ENCODE measurements at places on chromosomes 5 and 9.
A peak's percentile ranks its signal among the peaks of the same experiment; 100 is the strongest.

GRCh38 chr5:82991678-82992323 lies 85.4 kb downstream of the TMEM167A start:
- no peak for DNase-seq

DNA sequence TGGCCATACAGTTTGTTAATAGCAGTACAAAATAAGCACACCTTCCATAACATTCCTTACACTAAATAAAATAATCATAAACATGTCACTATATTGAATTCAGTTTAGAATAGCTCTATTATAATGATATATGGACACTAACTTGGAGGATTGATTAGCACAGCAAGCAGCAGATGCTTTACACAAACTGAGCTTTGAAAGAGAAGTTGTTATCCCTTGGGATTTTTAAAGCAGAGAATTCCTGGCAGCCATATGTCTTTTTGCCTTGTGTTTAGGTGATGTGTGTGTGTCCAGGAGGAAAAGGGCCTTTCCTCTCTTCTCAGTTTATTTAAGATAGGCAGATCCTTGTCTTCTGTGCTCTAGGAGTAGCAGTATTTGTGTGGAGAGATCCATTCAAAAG lies 232.2 kb upstream of the GRIN3A start:
- no peak for DNase-seq

GRCh38 chr5:62450259-62450658 lies 37.7 kb downstream of the IPO11 start:
- DNase-seq: no peak

DNA sequence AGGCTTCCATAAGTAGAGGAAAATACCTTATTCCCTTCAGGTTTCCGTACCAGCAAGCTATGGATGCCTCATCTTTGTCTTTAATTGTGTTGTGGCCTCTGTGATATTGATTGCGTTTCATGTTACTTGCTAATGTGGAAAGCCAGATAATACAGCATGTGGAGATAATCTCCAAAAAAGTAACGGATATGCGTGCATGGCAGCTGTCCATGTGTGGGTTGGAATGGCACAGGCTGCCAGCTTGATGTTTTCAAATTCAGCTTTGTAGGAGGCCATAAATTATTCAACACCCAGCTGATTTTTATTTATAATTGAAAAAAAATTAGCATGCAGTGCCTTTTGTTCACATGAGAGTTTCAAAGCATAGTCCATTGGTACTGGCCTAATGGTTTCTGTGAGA lies 144.9 kb downstream of the GIN1 start:
- no peak for DNase-seq

DNA sequence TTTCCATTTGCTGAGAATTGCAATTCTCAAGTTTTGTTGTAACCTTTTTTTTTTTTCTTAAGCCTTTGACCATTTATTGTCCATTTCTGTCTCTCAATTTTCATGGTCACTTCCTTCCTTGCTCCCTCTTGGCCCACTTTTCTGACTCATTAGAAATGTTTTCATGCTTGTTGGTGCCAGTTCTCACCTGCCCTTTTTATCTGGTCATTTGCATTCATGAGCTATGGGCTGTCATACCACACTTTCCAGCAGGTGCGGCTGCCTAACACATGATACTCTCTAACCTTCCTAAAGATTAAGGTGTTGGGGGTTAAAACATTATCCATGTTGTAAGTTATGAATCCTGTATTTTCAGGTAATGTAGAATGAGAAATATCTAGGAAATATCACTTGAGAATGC lies 150.5 kb upstream of the TLX3 start:
- DNase-seq: no peak

- DNase-seq: no peak
Observed at GRCh38 chr9:133397895-133398294, 19.9 kb downstream of the REXO4 start.

DNA sequence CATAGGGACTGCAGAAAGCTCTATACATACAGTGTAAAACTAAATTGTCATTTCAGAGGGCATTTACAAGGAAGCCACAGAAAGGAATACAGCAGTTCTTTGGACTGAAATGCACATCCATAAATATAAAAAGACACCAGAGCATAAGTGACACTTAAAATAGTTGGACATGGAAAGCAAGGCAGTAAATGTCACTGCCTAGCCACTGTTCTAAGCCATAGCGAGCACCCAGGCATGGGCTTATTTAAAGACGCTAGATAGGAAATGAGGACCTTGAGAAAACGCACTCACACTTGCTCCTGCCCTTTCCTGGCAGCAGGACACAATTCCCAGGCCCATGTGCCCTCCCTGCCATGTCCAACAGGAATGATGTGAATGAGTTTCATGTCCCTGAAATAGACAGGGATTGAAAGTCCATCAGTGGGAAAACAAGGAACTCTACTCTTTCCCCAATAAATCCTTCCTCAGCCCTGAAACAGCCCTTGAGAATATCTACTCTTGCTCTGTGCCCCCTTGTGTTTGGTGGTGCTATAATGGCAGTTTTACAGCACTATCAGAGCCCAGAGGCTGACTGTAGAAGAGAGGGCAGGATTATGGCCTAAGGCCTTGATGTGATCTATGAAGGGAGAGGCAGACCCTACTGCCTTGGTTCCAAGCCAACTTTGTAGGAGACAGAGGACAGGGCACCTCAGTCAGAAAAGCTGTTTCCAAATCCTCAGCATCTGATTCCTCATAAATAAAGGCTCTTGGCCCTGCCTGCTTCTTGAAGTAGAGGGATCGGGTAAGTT lies 182.9 kb downstream of the SAXO1 start:
- no peak for DNase-seq

- DNase-seq: no peak
Observed at GRCh38 chr9:4798281-4799032, 5.7 kb downstream of the RCL1 start.

DNA sequence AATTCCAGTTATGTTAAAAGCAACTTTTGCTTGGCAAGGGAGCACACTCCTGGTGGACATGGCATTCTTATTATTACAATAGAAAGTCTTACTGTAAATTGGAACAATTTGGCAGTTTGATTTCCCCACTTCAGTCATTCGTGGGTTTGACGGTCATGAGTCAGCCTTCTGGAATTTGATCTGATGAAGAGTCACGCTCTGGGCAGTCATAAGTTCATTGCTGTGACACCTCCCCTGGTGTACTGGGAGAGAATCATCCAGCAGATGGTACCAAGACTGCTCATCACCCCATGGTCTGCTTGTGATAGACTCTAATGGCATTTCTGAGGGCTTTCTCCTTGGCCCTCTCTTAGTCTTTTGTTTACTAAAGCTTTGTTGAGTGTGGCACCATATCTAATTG lies 53.8 kb downstream of the GLRA1 start:
- DNase-seq: no peak

DNA sequence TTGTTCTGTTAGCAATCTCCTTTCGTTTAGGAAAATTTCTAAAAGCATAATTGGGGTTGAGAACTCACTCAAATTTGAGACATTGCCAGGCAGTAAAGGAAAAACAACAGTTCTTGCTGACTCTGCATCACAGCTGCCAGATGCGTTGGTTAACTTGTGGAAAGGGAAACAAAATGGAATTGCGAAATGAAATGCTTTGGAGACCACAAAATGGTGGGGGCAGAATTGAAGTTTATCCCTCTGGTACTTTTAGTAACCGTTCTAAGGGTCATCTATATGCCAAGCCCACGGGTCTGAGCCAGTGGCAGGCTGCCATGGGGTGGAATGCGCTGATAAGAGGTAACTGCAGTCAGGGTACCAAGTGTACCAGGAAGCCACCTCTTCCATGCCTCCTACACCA lies 28.6 kb upstream of the SELENOP start:
- no peak for DNase-seq

- no peak for DNase-seq
Observed at GRCh38 chr5:138653502-138653901, 78.3 kb upstream of the HSPA9 start.

DNA sequence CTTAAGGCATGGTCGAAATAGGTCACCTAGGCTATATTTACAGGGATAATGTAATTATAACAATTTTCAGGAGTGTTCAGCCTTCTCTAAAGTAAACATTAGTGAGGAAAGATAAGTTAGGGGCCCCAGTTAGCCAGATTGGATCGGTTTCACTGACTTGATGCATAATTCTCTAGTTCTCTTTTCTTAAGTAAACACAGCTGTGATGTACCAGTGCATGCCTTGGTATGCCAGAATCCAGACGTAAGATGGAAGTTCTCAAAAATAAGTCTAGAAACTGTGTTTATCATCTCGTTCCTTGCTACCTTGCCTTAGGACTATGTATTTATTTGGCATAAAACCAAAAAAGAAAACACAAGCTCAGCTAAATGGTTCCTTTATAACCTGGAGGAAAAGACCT lies 442.2 kb upstream of the CLINT1 start:
- DNase-seq: no peak

- no peak for DNase-seq
Observed at GRCh38 chr9:114282507-114282906, 40.4 kb upstream of the ORM1 start.

DNA sequence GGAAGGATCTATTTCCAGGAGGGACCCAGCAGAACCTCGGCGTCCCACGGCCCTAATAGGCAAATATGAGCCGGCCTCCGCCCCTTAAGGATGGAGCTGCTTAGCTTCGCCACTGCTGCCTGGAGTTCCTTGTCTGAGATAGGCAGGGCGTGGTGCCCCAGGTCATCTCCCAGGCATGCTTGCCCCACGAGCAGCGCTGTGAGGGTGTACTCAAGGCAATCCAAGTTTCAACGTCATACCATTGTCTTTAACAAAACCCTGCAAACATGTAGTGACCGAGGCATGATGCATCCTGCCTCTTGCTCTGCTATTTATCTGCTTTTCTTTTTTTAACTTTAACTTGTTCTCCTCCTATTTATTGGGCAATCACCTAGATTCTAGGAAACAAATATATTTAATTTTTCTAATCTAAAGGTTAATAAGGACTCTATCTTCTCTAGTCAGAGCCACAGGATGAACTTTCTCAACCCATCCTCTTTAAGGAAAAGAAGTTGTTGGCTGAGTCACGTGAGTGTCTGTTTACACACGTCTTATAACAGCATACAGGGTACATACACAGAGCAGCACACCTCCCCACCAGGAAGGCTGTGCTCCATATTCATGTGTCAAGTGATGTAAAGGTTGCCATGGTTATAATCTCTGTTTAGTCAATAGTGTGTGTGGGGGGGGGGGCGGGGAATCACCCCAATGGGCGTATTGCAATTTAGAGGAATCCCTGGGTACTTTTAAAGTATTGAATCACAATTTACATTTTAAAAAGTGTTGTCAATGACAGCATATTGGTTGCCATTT lies 27.3 kb upstream of the ZSWIM6 start:
- no peak for DNase-seq

DNA sequence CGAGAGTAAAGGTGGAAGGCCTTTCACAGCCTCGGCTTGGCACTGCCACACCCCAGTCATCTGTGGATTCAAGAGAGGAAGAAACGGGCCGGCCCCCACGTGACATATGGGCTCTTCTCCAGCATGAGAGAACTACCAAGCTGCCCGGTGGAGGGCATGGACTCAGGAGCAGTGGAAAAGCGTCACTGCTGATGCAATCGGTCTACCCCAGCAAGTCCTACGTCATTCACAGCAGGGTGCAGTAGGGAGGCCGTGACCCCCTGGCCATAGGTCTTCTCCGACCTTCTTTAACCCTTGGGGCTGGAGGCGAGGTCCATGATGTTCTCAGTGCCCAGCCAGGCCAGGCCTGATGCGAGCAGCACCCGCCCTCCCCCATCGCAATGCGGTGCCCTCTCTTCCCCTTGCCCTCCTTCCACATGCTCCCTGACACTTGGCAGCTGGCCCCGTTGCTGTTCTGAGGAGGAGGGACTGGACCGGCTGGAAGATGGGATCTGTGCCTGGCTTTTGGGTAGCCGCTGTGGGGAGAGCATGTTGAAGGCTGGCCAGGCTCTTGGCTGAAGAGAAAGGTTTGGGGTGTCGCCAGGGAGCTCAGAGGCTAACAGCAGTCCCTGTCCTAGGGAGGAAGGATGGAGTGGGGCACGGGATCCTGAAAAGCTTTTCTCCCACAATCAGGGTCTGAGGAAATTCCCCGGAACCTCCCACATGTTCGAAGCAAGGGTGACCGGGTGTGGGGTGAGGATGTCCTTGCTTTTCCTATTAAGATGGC lies 89.8 kb downstream of the LIFR start:
- DNase-seq: peak; percentile 48

- DNase-seq: no peak
Observed at GRCh38 chr9:130157079-130157478, 15.1 kb upstream of the NCS1 start.

GRCh38 chr5:26569241-26569928 lies 469.0 kb downstream of the CDH9 start:
- no peak for DNase-seq
